ENCODE measurements at places on chromosomes 5 and 9.

- no peak for DNase-seq
Observed at GRCh38 chr5:87403409-87403808, 9.3 kb downstream of the CCNH start.

GRCh38 chr9:3947588-3947845 is 352.4 kb downstream of the GLIS3 start:
- DNase-seq: no peak

DNA sequence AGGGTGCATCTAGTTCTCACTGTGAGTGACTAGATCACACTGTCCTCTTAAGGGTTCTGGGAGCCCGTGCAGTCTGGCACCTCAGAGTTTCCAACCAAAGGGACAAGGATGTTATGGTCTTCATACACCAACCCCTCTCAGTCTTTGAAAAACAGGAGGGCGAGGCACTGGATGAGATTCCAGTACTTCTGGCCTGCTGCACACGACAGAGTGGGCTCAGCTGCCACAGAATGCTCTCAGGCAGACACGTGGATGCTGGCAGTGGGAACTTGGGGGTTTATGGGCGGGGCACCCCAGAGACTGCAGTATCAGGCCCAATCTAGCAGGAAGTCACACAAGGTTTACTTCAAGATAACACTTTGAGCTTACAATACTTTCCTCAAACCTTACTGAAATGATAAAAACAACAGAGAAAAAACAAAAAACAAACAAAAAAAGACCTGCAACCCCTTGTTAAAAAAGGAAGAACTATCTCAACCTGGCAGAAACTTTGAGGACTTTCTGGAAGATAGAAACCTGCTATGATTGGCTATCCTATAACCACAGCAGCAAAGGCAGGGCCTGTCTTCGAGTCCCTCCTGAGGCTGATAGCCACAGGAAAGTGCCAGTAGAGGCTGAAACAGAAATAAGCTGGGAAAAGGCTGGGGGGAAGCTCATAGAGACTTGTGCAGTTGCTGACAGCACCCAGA is 28.3 kb upstream of the TGFBR1 start:
- no peak for DNase-seq

GRCh38 chr5:157004893-157005551 is 42.0 kb upstream of the TIMD4 start:
- no peak for DNase-seq
